NCI-H1092 treated with DMSO at 0.1 percent for 48 hours (cell line): ENCODE measurements at places on chromosomes 2 and 18.

- no peak for DNase-seq
Measured at GRCh38 chr2:27856386-27856785, 33.8 kb downstream of the RBKS start.

- DNase-seq, result no peak
Measured at GRCh38 chr18:63181706-63182309, 137.8 kb downstream of the BCL2 start.

DNA sequence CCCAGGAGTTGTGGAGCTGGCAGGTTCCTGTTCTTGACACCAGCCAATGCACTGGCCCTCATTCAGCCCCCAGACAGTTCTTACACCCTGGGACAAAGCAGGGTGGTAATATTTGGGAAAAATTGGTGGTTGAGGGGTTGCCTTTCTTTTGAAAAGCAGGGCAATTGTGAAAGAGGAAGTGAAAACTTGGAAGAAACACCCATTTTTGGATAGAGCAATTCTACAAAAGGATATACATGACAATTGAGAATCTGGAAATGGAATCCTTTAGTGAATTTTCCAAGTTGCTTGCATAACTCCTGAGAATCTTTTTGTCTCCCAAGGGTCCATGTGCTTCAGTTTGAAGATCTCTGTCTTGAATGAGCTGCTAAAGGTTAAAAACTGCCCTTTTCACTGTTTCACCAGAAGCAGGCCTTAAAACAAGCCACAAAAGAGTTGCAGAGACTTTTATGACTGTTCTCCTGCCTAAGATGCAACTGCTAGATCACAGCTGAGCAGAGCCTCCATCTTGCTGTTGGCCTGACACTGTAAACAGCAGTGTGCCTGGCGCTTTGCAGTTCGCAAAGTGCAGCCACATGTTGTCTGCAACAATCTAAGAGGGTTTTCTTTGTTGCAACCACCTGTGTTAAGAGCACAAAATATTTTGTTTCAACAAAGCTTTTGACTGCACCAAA lies 11.8 kb downstream of the COL4A4 start:
- no peak for DNase-seq

- DNase-seq, result no peak
Measured at GRCh38 chr2:69032336-69032735, 19.4 kb downstream of the ANTXR1 start.

GRCh38 chr2:37984176-37984575 lies 59.1 kb downstream of the RMDN2 start:
- no peak for DNase-seq

DNA sequence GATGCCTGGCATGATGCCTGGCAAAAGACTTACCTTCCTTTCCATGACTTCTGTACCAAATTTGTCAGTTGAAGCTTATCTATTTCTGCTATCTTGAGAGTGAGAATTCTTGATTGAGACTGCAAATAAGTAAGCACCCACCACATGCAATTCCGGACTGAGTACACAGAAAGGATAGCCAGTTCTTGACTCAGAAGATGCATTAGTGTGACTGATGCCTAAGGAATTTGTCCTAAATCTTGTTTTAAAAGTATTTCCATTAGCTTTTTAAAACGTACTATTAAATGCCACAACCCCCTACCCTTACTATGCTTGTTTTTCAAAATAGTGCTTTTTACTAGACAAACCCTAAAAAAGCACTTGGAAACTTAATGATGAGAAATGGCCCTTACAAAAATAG lies 545 bp downstream of the MPP4 start:
- no peak for DNase-seq

DNA sequence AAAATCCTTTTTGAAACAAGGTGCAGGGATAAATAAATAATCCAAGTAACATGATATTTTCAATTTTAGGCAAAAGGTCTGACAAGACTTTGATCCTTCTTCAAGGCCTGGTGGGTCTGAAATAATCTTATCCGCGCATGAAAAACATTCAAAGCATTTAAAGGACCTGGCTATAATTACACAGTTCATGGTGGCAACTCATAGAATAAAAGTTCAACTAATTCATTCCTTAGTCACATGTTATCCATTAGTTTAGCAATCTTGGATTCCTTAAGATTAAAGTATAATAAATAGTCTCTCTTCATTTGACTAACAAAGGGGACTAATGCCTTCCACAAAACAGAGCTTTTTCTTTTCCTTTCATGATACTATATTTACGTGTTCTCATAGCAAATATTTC lies 21.0 kb upstream of the SLC38A11 start:
- no peak for DNase-seq

DNA sequence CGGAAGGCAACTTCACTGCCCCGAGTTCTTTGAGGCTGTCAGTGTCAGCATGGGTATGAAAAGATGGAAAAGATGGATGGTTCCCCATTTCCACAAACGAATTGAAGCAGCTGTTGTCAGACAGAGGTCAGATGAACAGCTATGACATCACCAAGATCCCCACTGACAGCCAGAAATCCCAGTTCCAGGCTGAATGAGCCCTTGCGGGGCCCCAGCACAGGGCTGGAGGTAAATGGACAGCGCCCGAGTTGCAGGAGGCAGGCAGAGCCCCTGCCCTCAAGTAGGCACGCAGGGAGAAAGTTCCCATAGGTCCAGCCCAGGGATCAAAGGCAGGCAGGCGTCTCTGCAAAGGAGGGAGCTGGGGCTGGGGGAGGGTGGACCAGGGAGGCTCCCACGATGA lies 169.5 kb upstream of the AGAP1 start:
- DNase-seq, result no peak

- no peak for DNase-seq
Measured at GRCh38 chr2:59395119-59395518, 1154.0 kb upstream of the FANCL start.

DNA sequence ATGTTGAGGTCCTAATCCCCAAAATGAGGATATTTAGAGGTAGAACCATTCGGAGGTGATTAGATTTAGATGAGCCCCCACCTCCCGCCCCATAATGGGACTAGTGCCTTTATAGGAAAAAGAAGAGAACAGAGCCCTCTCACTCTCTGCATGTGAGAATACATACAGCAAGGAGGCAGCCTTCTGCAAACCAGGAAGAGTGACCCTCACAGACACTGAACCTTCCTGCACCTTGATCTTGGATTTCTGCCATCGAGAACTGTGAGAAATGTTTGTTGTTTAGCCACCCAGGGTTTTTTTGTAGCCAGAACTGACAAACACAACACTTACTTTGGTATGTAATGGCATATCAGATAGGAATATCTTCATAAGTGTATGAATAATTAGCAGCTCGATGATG lies 83.7 kb downstream of the XIRP2 start:
- DNase-seq, result no peak

GRCh38 chr2:9573013-9573720 lies 17.5 kb upstream of the ADAM17 start:
- DNase-seq, result no peak

- DNase-seq, result no peak
Measured at GRCh38 chr18:68298330-68298729, 416.6 kb downstream of the TMX3 start.

- DNase-seq, result no peak
Measured at GRCh38 chr2:145254291-145254690, 734.4 kb upstream of the ZEB2 start.

DNA sequence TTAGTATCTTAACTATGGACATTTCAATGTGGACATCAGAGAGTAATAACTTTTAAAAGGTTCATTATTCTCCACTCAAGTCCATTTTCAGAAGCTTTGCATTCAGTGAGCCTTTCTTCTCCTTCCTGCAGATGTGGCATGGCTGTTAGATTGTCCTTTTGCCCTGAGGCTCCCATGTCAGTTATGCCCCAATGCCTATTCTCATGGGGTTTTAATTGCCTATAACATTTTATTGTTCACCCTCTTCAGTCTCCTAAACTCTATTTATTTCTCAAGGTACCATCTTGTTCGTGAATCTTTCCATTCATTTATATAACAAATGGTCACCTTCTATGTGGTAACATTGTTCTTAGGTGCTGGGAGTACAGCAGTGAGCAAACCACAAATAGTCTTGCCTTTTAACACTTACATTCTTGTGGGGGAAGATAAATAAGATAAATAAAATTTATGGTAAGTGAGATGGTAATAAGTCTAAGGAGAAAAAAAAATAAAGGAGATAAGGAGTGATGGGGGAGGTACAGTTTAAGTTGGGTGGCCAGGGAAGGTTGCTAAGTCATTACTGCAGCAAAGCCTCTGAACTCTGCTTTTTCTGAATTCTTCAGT lies 277.9 kb upstream of the SIX3 start:
- DNase-seq, result no peak

GRCh38 chr2:30503007-30503694 lies 56.1 kb downstream of the LCLAT1 start:
- DNase-seq, result no peak

GRCh38 chr18:60831971-60832370 lies 459.4 kb upstream of the MC4R start:
- DNase-seq, result no peak

DNA sequence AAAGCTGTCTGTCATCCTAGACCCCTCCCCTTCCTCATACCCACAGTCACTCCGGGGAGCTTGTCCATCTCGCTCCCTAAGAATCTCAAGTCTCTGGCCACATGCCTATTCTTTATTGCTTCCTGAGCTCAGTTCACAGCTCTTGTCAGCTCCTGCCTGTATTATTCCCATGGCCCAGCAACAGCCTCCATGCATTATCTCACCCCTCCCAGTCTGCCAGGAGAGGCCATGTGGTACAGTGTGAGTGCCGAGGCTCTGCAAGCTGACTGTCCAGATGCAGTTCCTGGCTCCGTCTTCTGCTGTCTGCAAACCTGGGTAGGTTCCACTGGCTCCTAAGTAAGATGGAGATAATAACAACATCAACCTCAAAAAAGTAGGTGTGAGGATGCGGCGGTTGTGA lies 79.7 kb downstream of the MRPS9 start:
- no peak for DNase-seq

DNA sequence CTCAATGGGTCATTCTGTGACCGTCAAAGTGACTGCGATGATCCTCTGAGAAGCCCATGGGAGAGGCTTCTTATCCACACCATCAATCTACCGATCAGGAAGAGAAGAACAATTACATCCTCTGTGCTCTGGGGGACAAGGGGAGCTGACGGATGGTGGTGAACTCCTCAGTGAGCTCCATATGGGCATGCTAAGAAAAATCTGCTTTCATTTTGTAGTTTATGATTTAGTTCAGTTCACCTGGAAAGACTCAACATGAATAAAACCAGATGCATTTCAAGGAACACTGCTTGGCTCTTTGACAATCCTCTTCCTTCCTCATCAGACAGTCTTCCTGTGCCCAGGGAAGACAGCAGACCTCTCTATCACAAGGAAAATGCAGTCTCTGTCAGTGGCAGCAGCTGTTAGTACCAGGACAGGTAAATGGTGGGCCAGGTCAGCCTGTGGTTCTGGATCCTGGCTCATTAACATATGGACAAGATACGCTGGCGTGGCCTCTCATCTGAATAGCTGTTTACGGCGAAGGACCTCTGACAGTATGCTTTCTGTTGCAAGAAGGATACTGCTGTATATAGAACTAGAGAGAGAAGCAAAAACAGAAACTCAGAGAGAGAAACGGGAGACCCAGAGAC lies 176.9 kb downstream of the BCL2 start:
- no peak for DNase-seq

DNA sequence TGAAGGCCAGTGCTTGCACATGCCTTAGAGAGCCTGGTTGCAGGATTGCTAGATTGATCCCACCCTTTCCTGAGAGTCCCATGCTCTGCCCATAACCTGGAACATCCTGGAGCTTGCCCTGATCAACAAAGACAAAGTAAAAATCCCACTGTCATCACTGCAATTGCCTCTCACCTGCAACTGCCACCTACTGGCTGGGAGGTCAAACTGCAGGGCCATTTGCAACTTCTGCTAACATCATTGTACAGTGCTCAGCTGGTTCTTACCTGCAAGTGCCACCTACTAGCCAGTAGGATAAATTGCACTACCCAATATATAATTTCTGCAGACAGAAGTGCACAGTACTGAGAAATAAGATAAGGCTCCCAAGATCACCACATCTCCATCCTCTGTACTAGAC lies 947.5 kb downstream of the CPS1 start:
- DNase-seq, result no peak

GRCh38 chr18:33577685-33578517 lies at the start of gene ASXL3:
Gene ASXL3, plus strand, starts transcription at chr18:33578219. Its CDS starts 413 bp downstream, at chr18:33578632.
- peak; percentile 82 for DNase-seq

GRCh38 chr2:152637251-152637650 lies 80.0 kb downstream of the PRPF40A start:
- no peak for DNase-seq

- peak; percentile 16 for DNase-seq
Measured at GRCh38 chr2:109614715-109615636, 812 bp downstream of the SOWAHC start.

- no peak for DNase-seq
Measured at GRCh38 chr2:96665083-96665569, 22.6 kb downstream of the FER1L5 start.

- DNase-seq, result no peak
Measured at GRCh38 chr18:58397385-58398132, 231.3 kb downstream of the ALPK2 start.

DNA sequence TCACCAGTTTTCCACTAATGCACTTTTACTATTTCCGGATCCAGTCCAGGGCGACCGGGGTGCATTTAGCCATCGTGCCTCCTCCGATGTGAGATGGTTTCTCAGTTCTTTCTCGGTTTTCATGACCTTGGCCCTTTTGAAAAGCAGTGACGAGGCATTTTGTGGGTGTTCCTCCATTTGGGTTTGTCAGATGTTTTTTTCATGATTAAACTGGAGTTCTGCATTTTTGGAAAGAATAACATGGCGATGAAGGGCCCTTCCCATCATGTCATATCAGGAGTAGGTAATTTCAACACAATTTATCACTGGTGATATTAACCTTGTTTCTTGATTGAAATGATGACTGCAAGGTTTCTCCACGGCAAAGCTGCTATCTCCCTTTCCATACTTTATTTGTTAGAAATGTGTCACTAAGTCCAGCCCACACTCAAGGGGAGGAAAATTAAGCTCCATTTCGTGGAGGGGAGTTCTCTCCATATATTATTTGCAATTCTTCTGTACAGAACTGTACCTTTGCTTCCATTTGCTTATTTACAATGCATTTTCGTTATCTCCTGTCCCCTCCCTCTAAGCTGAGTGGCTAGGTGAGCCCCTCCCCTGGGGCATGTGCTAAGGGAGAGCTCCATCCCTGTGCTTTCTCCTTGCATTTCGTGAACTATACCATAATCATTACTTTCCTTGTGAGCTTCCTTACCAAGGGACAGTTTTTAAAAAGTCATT lies 8.9 kb upstream of the KLF11 start:
- DNase-seq, result no peak

GRCh38 chr2:29802986-29803385 lies 118.4 kb downstream of the ALK start:
- DNase-seq, result no peak

DNA sequence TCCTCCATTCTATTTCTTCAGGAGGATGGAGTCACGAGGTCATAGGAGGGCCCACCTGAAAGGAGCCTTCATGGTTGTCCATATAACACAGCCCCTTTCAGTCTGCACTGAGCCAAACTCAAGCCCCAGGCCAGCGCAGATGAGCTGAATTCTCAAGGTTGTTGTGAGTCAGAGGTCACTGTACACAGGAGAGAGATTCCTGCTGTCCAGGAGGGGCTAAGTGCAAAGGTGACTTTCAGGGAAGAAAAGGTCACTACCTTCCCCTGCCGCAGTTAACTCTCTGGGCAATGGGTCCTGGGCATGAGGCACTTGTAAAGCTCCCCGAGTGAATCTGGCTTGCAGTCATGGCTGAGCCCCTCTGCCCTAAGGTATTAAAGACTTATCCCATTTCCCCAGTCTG lies 150.7 kb downstream of the CTIF start:
- no peak for DNase-seq
